ENCODE measurements at places on chromosomes 11 and 22.

DNA sequence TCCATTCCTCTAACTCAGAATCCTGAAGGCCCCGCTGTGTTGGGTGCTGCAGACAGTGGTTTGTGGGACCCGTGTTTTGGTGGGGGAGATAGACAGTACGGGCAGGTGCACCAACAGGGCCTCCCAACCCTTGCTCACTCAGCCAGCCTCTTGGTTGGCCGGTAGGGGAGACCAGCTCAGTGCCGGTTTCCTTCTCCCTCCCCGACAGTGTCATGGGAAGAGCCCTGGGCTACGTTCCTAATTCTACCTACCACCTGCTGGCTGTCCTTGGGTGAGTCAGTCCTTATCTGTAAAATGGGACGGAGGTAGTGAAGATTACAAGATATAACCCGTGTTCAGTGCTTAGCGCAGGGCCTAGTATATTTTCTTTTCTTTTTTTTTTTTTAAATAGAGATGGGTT is 5.9 kb downstream of the TMEM134 start:
- DNase-seq = no peak

DNA sequence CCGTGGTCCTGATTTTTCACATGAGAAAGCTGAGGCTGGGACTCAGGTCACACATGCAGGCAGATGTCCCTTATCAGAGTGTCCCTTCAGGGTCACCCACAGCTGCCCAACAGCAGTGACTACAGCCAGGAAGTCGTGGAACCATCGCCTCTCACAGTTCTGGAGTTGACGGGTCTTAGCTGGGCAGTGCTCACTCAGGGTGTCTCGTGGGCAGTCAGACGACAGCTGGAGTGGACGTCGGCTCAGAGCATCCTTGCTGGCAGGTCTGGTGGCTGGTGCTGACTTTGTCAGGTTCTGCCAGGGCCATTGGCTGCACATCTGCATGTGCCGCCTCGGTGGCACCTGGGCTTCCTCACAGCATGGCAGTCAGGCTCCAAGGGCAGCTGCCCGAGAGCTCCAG is 35.6 kb upstream of the TH start:
- DNase-seq = no peak

- peak; percentile 63 for DNase-seq
Observed at GRCh38 chr11:66022401-66023185, 3.7 kb downstream of the CATSPER1 start.

DNA sequence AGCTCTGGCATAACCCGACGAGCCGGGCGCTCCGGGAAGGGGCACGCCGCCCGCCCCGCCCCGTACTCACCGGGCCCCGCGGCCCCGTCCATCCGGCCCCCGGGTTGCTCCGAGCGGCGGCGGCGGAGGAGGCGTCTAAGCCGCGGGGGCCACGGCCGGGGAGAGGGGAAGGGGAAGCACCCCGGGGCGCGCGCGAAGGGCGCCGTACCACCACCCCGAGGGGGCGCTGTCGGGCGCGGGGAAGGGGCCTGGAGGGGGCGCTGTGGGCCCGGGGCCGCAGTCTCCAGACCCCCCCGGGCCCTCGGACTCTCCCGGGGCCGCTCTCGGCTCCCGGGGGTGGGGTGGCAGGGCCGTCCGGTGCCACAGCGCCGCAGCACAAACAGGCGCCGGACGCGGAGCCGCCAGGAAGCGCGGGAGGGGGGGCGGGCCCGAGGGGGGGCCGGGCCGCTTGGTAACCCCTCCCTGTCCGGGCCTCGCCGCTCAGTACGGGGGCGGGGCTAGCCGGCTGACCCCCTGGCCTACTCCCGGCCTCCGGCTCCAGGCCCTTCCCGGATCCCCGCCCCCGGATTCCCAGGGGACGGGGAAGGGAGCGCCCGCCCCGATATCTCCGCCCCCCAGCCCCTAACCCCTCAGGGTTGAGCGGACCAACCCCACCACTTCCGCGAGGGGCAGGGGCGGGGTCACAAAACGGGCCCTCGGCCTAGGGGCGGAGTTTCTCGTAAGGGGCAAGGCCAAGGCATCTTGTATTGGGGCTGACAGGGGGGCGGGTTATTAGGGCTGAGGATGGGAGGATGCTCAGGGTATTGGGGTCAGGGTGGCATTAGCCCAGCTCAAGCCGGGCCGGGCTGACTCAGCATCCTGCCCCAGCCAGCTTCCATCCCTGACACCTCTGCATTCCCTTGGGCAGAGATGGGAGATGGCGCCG is at the start of the genes EML3 and ROM1:
TSS of gene EML3 (minus strand) at position 410 of the 925 bp plus-strand sequence. CDS start at position 92, 318 bp downstream.
TSS of gene ROM1 (plus strand) at position 892 of the 925 bp plus-strand sequence. CDS start at position 917, 25 bp downstream.
- DNase-seq = peak; percentile 80

GRCh38 chr11:77411717-77412441 is 62.0 kb downstream of the PAK1 start:
- DNase-seq = peak; percentile 78

DNA sequence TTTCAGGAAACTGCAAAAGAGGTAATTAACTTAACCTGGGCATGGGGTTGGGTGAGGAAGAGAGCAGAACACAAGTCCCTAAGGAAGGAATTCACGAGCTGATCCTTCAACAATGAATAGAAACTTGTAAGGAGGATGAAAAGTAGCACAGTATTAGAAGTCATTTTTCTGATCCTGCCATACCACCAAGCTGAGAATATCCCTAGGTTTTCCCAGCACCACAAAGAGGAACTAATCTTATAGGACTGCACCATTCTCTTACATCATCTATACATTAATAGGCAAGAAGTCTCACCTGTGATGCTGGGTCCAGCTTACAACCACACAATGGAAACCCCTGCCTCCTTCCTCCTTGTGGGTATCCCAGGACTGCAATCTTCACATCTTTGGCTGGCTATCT is at the start of gene OR52I1:
TSS of gene OR52I1 (plus strand) at position 301 of the 400 bp plus-strand sequence. CDS start at position 301, 0 bp downstream.
- DNase-seq = no peak

GRCh38 chr11:75029836-75030631 is 41.3 kb downstream of the NEU3 start:
- no peak for DNase-seq

DNA sequence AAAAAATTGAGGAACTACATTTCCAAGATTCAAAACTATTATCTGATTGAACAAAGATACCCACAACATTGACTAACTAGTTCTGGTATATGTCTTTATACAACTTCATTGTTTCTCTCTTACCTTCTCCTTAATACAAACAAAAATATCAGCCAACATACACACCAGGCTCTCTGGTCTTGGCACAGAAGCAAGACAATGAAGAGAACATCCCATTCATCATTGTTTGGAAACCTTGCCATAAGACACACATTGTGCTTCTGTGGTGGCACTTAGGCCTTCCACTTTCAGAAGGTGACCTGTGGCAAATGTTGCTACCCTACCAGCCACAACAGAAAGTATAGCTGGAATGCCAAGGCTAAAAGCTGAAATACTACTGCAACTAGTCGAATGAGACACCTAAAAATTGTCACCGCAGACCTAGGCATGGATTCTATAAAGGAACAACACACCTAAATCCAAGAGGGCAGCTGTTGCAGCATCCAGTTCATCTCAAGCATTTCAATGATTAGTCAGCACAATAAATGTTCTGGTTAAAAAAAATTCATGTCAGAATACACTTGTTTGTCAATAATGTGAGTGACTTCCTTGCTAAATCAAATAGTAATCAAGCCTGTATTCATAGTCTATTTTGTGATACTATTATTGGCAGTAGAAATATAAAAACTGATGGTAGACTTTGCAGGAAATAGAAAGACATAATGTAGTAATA is 26.3 kb downstream of the MAP6 start:
- DNase-seq = no peak

DNA sequence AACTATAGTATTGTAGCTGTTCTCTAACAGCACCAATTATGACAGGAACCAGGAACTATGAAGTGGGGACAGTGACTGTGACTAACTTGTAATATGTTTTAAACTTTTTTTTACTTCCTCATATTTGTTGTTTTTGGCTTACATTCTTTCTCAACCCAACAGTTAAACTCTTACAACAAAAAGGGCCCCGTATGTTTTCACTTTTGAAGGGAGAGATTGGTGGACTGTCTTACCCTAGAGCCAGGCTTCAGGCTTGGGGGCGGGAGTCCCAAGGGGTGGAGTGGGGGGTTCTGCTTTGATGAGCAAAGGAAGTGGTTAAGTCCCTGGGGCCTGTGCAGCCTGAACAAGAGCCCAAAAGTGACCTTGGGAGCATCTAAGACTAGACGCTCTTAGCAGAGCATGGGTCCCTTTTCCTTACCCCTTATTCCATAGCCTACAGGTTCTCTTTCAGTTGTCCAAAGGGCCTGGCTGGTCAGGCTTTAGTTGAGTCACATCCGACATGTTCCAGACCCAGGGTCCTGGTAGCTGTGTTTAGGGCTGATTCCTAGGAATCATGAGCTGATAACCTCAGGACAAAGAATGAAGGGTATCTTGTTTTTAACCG is 38.8 kb downstream of the STIM1 start:
- DNase-seq = no peak

DNA sequence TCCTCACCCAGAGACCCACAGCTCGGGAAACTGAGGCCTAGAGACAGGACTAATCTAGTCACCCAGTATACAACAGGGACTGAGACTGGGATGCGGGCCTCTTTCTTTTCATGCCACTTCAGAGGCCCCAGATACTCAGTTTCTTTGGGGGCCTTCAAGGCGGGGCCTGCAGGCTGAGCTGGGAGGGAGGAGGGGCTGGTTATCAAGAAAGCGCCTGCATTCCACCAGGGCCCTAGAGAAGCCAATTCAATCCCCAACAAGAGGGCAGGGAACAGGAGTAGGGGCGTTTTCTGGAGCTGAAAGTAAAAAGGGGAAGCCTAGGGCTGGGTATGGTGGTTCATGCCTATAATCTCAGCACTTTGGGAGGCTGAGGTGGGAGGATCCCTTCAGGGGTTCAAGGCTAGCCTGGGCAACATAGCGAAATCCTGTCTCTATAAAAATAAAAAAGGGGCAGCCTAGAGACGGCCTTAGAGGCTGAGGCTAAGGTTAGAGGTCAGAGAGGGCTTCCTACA is 1.6 kb downstream of the ATG2A start:
- DNase-seq = no peak

- no peak for DNase-seq
Observed at GRCh38 chr11:134498326-134499139, 86.5 kb upstream of the B3GAT1 start.

GRCh38 chr11:5232176-5232575 is 2.1 kb downstream of the HBD start:
- no peak for DNase-seq

DNA sequence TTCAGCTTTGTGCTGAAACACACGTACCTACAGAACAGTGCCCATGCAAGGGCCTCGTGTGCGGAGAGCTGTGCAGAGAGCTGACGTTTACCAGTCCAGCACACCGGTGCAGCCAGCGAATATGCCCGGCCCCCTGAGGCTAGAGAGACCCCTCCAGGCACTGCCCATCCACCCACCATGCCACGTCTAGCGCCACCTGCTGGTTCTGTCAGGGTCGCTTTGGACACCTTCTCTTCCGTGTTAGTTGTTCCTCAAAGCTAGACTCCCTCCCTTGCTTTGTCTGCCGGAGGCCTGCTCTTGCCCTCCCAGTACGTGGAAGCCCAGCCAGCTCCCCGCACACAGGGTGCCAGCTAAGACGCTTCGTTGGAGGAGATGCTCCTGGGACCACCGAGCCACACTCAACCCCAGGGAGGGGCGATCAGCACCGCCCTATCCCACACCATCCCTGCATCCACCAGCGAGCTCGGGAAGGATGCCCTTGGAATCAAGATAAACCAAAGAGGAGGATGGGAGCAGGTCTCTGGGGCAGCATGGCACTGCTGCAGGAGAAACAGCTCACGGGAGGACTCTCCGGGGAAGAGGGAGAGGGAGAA is 43.4 kb downstream of the CPT1A start:
- no peak for DNase-seq

GRCh38 chr11:45288339-45288738 is 2.2 kb upstream of the SYT13 start:
- no peak for DNase-seq

GRCh38 chr11:7630002-7630401 is 43.3 kb downstream of the CYB5R2 start:
- no peak for DNase-seq

GRCh38 chr11:27861706-27862430 is 161.6 kb upstream of the BDNF start:
- no peak for DNase-seq

DNA sequence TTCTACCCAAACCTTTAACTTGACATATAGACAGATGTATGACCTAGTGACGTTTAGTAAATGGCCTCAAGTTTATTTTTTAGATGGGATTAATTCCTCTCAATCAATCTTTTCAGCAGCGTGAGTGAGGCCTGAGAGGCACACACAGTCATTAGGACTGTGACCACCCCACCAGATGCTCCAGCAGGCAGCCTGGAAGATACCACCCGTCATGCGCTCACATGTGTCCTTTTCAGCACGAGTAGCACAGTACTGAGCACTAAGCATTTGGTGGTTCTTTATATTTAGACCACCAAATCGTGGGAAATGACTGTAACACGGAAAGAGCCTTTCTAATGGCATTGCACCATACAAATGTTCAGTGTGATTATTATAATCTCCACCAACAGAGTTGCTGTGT is 354.6 kb upstream of the DDI1 start:
- no peak for DNase-seq

DNA sequence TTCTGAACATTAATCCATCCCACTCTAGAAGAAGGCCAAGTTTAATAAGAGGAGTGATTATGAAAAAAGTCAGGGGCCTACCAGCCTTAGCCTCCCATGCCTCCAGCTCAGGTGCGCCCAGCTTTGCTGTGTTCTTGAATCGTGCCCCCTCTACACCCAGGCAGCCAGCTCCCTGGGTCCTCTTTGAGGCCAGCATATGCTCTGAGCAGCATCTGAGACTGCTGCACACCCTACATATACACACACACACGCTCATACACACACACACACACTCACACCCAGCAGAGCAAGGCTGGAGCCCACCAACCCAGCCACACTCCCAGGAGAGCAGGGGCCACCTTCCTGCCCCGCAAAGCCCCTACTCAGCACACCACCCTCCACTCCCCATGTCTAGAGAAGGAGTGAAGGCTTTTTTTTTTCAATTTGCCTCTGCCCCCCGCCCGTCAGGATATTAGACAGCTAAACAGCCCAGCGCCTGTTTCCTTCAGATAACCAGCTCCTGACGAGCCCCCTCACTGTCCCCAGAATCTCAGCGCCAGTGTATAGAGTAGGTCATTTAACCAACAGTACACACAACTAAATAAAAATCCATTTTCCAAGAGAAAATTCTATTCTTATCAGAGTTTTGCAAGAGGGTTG is 121.6 kb downstream of the BUD13 start:
- DNase-seq = no peak

DNA sequence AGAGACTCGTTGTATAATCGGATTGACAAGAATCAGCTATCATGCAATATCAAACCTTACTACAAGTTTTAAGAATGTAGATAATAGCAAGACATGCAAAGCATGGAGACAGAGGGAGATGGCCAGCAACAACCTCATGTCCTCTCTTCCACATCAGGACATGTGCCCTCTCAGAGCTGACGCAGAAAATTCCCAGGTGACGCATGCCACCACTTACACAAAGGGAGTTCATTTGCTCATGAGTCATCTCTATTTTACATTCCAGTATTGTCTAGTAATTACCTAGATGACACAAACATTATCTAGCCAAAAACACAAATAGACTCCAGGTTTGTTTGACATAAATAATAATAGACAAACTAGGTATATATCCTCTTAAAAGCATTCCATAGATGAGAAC is 38.1 kb upstream of the OPCML start:
- no peak for DNase-seq

DNA sequence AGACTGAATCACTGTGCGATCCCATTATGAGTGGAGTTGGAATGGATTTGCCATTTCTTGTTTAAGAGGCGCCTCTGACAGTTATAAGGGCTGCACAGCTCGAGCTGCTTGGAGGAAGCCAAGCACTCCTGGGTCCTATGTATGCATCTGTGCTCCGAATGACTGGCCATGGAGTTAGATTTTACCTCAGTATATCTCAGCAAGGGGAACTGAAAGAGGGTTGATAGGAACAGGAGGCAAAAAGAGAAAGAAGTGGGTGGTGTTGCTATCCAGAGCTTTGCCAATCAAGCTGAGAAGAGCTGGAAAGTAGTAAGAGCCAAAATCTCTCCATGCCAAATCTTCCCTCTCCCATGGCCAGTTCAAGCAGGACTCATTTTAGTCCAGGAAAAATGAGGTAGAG is 632.0 kb upstream of the KIRREL3 start:
- no peak for DNase-seq

All from stimulated activated CD8-positive, alpha-beta memory T cell treated with anti-CD3 and anti-CD28 coated beads, Interleukin-15, amount 100 ng/mL, for 48 hours (primary cell).